ENCODE measurements at places on chromosomes 3 and 15. TPM values are rescaled to one million over a fixed set of nuclear protein-coding genes. Genes with fewer than 3 reads are reported as not detected.

The IL17RE gene
- 11.7 TPM for total RNA-seq

The NMNAT3 gene
- 6.6 TPM for total RNA-seq

The KBTBD12 gene
- total RNA-seq, result 1.6 TPM

The C3orf22 gene
- total RNA-seq, result not detected

The PROS1 gene
- 9.6 TPM for total RNA-seq

The CCDC191 gene
- total RNA-seq, result 5.0 TPM

GRCh38 chr3:190886945-190887344 lies 24.5 kb upstream of the GMNC start:
- no peak for DNase-seq

DNA sequence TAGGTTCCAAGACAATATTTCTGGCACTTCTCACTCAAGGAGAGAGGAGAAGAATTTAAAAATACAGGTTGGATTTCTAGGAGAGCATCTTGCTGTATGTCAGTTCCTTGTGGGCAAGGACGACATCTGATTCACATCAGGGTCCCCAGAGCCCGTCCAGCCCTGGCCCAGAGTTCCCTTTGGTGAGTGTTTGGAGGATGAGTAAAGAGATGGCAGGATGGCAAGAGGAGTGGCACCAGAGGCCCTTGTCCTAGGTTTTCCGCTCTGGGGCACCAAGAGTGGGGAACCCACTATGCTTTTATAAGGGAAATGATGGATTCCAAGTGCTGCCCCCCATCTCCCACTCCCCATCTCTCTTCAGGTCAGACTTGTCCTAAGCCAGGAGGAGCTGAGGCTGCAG lies 181.8 kb downstream of the TBC1D2B start:
- DNase-seq, result no peak

- no peak for DNase-seq
Measured at GRCh38 chr3:7573330-7573729, 712.4 kb downstream of the GRM7 start.

DNA sequence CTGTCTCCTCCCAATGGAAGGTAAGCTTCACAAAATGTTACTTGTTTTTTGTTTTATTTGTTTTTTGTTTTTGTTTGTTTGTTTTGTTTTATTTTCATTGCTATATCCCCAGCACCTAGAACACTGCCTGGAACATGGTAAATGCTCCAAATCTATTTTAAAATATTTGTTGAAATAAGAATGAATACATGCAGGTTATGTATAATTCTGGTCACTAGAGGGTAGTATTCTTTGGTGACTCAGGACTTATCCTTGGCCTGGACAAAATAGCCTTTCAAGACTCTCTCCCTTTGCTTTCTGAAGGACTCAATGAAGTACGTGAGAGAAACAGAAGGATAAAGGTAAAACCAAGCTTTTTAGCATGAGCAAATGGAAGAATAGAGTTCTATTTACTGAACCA lies 46.9 kb upstream of the PPP2R3A start:
- DNase-seq, result no peak

DNA sequence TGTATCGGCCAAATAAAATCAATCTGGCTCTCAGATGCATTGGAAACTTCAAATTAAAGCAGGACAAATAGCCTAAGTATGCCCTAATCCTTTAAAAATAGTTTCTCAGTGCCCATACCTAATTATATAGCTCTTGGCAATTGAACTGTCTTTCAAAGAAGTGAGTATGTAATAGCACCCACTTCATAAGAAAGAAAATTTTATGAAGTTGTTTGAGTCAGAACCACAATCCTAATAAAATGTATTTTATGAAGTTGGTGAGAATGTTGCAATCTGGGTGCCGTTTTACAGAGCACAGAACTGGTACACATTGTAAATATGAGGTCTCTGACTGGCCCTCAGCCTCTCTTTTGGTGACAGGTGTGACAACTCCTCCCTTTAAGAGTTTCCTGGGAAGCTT lies 45.4 kb downstream of the EPHB1 start:
- no peak for DNase-seq

- DNase-seq, result no peak
Measured at GRCh38 chr3:178510496-178510895, 25.7 kb upstream of the KCNMB2 start.

- no peak for DNase-seq
Measured at GRCh38 chr3:13288732-13289718, 131.1 kb downstream of the NUP210 start.

DNA sequence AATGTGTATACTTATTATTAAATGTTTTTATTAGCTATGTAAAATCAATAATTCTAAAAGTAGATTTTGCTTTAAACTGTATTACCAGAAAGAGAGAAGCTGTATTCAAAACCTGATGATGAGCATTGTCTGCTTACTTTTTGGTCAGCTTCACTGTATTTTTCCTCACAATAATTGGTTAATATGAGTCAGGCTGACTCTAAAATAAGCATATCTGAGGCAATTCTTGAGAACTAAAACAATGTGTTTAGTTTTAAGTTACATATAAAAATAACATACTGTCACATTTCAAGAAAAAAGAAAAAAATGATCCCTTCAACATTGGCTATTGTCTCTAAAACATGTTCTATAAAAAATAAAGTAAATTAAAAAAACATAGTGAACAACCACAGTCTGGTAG lies 66.1 kb downstream of the EPHA3 start:
- DNase-seq, result no peak

GRCh38 chr15:89980896-89981295 lies 20.2 kb upstream of the ZNF710 start:
- no peak for DNase-seq

- DNase-seq, result no peak
Measured at GRCh38 chr15:41115161-41115651, 874 bp downstream of the INO80 start.

- DNase-seq, result no peak
Measured at GRCh38 chr15:58264053-58264971, 126.1 kb downstream of the AQP9 start.

GRCh38 chr3:50327129-50327528 lies 894 bp downstream of the TUSC2 start:
- no peak for DNase-seq

- DNase-seq, result no peak
Measured at GRCh38 chr3:30470496-30470895, 135.9 kb upstream of the TGFBR2 start.

DNA sequence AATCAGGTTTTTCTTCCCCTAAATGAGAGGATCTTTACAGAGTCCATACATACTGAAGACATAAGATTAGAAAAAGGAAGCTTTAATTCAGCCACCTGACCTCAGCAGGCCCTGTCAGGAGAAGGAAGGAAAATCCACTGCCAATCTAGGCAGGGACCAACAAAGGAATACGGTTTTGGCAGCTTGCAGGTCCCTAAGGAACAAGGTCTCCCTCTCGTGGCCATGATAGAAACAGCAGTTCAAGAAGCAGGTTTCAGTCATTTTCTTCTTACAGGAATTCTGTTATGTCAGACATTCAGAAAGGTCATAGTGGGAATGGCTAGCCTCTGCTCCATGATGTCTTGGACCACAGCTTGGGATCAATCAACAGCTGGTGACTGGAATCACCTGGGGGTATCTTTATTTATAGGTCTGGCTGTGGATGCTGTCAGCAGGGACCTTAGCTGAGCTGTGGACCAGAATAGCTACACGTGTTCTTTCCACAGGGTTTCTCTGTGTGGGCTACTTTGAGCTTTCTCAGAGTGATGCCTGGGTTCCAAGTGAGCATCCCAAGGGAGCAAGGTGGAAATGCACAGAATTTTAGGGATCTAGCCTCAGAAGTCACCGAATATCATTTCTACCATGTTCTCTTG lies 9.4 kb upstream of the CMSS1 start:
- no peak for DNase-seq

DNA sequence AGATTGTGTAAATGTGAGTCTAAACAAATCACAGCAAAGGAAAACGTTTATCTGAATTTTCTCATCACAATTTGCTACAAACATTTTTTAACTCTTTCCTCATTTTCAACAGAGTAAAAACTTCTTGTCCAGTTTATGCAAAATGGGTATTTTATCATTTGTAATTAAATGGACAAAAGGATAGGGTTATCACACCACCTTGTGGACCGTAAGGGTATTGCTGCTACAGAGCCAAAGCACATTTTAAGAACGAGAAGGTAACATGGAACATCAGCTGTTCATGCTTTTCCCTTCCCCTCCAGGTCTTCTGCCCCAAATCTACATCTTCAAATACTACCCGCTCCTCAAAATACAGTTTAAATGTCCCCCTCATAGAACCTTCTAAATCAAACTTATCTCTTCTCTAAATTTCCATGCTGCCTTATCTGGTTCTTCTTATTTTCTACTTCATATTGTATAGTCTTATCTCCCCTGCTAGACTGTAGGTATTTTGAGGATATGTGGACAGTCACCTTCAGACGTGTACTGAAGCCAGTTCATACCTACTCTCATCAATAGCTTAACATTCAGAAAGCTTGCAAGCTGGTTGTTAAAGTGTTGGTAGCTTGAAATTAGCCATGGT lies 12.8 kb upstream of the SETMAR start:
- DNase-seq, result no peak

- DNase-seq, result no peak
Measured at GRCh38 chr3:129526121-129526900, 2.1 kb upstream of the RHO start.

GRCh38 chr3:154122912-154123559 lies 1.8 kb downstream of the ARHGEF26 start:
- no peak for DNase-seq

DNA sequence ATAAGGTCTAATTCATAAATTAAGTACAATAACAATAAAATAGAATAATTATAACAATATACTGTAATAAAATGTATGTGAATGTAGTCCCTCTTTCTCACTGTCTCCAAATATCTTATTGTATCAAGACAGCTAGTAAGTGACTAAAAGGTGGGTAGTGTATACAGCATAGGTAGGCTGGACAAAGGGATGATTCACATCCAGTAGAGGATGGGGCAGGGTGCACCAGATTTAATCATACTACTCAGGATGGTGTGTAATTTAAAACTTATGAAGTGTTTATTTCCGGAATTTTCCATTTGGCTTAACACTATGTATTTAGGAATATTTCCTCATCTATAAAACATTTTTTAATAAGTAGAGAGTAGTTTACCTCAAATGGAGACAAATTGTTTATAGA lies 876.1 kb upstream of the CADM2 start:
- DNase-seq, result no peak

- peak; percentile 83 for DNase-seq
Measured at GRCh38 chr15:72319360-72319984, 485 bp downstream of the CELF6 start.

DNA sequence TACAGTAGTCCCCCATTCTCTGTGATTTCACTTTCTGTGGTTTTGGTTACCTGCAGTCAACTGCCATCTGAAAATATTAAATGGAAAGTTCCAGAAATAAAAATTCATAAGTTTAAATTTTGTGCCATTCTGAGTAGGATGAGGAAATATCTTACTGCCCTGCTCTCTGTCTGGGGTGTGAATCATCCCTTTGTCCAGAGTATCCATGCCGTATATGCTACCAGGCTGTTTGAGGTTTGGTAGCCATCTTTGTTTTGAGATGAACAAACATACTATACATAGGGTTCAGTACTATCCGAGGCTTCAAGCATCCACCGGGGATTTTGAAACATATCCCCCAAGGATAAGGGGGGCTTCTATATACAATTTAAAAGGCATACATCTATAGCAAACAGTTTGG lies 16.3 kb upstream of the FEM1B start:
- no peak for DNase-seq

DNA sequence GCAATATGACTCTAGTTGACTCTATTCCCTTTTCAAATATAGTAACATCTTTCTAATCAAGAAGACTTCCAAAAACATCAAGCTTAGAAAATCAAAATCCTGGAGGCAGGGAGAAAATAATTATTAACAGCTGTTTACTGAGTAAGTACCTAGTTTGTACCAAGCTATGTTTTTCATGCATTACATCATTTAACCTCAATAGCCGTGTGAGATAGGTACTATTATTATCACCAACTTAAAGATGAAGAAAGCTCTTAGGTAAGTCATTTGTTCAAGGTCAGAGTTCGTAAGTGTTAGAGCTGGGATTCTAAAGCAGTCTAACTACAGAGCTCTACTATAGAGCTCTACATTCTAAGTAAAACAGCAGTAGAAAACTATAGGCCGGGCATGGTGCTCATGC lies 41.6 kb downstream of the GSK3B start:
- DNase-seq, result no peak

- no peak for DNase-seq
Measured at GRCh38 chr3:196694202-196694638, 17.8 kb downstream of the CEP19 start.

GRCh38 chr15:100588638-100589242 lies 13.2 kb downstream of the LINS1 start:
- no peak for DNase-seq

- no peak for DNase-seq
Measured at GRCh38 chr3:156561533-156561932, 6.6 kb upstream of the SSR3 start.

- no peak for DNase-seq
Measured at GRCh38 chr3:49716691-49717210, 2.7 kb downstream of the AMIGO3 start.

- DNase-seq, result no peak
Measured at GRCh38 chr15:96020133-96020532, 310.4 kb upstream of the NR2F2 start.

DNA sequence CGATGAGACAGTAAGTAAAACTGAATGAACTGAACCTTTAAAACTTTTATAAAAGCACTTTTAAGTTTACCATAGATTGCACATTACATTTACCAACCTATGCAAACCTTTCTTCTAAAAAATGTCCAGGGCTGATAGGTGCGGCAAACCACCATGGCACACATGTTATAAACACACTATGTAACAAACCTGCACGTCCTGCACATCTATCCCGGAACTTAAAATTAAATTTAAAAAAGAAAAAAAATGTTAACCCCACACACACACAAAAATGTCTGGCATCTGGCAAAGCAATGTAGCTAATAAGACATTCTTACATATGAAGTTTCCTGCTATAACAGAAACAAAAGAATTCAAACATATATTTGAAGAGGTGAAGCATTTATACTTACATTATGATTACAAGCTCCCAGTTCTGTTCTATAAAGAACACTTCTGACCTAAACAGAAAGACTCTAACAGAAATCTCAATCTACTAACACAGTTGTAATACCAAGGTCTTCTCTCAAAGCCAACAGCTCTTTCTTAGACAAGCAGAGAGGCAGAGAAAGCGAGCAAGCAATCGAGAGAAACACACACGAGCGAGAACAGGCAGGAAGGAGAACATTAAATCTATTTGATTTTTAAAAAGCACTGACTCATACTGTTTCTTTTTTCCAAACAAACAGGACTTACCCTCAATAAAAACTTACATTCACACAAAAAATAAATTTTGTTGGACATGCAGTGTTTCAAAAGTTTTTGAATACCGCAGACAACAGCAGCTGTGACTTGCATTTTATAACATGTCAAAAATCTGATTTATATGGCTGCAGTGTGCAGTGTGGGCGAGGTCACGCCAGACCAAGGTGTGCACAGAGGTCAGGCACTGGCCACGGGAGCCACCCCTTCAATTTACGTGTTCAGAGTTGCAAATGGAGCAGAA lies at the start of gene NRG4:
TSS of gene NRG4 (minus strand) at position 798 of the 925 bp plus-strand sequence. CDS start 1,194 bp downstream, outside the sequence.
- peak; percentile 53 for DNase-seq
